Activated CD4-positive, alpha-beta T cell treated with anti-CD3 and anti-CD28 coated beads, Interleukin-2, amount 10 ng/mL, durations not matched to agents 7 days and 5 days (primary cell): ENCODE measurements at places on chromosomes 2 and 18.

- DNase-seq = no peak
Measured at GRCh38 chr18:21342372-21342771, 100.3 kb downstream of the GREB1L start.

DNA sequence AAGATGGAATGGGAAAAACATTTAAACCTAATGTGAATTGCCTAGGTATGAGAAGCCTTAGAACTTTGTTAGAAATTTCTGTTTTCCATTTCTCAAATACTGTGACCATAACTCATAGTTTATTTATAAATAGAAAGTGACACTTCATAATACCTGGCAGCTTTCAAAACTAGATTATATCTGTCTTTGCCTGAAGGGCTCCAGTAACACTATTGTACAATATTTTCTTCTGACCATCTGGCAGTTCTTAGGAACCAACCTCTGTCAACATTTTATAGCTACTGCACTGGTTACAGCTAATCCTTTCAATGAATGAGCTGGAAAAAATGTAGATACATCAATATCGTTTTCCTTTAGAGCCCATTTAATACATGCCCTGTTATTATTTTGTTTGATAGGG, 237.4 kb downstream of the CAMKMT start:
- DNase-seq = no peak

DNA sequence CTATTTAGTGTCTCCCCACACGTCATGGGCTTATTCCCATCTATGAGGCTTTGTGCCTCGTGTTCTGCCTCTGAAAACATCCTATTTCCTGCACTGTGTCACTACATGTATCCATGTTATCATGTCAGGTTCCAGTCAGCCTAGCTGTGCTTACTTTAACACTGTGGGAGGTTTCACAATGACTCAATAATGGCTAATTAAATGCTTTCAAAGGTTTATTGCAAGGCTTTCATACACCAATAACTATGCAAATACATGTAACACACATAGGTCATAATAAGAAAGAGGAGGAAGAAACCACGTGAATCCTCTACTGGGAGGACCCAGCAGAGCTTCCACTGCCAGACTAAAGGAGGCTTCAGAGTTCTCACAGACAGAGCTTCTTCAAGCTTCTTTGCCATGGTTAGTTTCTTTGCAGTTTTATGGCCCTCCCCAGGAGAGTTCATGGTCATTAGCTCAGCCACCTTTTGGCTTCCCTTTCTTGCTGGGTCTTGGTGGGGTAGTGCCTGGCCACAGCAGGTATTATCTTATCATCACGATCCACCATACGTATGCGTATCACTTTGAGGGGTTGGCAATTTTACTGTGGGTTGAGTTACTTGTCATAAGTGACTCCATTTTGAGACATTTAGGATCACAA, 5.1 kb upstream of the COLEC12 start:
- no peak for DNase-seq

GRCh38 chr2:65443509-65444186, 11.2 kb upstream of the SPRED2 start:
- no peak for DNase-seq

GRCh38 chr2:16122556-16122955, 182.2 kb downstream of the MYCN start:
- no peak for DNase-seq

DNA sequence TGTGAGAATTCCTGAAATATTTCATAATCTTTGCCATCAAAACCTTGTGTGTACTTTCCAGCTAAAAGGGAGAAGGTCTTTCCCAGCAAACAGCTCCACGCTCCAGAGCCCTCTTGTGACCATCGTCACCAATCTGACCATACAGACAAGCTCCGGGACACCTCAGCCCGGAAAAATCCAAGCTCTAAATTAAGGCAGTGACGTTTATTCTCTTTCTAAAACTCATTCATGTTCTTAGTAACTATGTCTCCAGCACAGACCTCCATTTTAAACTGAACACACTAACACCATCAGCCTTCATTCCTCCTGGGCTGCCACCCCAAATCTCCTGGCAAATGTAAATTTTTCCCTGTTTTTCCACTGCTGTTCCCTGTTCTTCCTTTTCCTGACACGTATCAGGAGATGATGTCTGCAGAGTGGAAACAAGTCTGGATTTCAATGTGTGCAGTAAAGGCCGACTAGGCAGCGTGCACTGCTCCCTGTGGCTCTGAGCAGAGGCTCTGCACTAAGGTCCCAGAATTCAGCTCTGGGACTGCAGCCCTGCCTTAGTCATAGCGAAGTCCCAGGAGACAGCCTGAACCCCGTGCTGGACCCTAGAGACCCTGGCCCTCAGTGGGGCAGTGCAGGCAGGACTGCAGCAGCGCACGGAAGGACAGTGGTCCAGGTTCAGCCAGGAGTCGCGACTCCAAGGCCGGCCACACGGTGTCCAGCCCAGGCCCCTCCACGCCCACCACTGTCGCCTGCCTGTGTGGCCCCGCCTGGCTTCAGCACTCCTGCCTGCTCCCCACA, 452.5 kb upstream of the SALL3 start:
- DNase-seq = no peak

- no peak for DNase-seq
Measured at GRCh38 chr2:83997889-83998288, 461.2 kb downstream of the SUCLG1 start.
